Hindlimb muscle (tissue), 1 donor: ENCODE measurements at places on chromosomes 11 and 22. TPM values are rescaled to one million over a fixed set of nuclear protein-coding genes. Genes with fewer than 3 reads are reported as not detected.
A peak's percentile ranks its signal among the peaks of the same experiment; 100 is the strongest.

GRCh38 chr11:126268361-126268707 lies 361 bp downstream of the SRPRA start:
- no peak for DNase-seq

Gene SCO2
- polyA plus RNA-seq = 6.1 TPM

DNA sequence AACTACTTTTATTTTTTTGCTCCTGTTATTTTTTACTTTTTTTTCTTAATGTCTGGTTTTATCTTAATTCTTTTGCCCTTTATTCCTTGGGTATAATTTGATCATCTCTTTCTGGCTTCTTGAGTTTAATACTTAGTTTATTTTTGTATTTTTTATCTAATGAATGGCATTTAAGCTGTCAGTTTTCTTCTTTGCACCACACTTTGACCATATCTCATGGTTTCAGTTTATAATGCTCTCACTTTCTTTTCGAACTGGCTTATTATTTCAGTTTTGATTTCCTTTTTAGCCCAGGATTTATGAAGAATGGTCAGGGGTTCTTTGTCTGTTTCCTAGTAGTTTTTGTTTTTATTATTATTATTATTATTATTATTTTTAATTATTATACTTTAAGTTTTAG lies 48.3 kb downstream of the QSER1 start:
- no peak for DNase-seq

Gene SCGB1A1
- polyA plus RNA-seq = not detected

DNA sequence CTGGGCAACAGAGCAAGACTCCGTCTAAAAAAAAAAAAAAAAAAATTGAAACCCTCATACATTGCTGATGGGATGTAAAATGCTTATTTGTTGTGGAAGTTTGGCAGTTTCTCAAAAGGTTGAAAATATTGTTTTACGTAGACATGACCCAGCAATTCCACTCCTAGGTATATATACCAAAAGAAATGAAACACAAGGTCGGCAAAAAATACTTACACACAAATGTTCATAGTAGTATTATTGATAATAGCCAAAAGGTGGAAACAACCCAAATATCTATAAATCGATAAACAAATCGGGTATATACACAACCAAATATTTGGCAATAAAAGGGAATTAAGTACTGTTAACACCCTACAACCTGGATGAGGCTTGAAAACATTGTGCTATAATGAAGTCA lies 5.1 kb upstream of the ZNF143 start:
- DNase-seq = no peak

- peak; percentile 36 for DNase-seq
Observed at GRCh38 chr22:25942115-25942855, 200.3 kb downstream of the MYO18B start.

Gene OR52I2
- polyA plus RNA-seq = not detected

Gene B4GAT1
- polyA plus RNA-seq = 22.0 TPM

Gene PATE2
- not detected for polyA plus RNA-seq

- DNase-seq = peak; percentile 7
Observed at GRCh38 chr11:59053387-59053786, 32.7 kb upstream of the GLYATL1B start.

DNA sequence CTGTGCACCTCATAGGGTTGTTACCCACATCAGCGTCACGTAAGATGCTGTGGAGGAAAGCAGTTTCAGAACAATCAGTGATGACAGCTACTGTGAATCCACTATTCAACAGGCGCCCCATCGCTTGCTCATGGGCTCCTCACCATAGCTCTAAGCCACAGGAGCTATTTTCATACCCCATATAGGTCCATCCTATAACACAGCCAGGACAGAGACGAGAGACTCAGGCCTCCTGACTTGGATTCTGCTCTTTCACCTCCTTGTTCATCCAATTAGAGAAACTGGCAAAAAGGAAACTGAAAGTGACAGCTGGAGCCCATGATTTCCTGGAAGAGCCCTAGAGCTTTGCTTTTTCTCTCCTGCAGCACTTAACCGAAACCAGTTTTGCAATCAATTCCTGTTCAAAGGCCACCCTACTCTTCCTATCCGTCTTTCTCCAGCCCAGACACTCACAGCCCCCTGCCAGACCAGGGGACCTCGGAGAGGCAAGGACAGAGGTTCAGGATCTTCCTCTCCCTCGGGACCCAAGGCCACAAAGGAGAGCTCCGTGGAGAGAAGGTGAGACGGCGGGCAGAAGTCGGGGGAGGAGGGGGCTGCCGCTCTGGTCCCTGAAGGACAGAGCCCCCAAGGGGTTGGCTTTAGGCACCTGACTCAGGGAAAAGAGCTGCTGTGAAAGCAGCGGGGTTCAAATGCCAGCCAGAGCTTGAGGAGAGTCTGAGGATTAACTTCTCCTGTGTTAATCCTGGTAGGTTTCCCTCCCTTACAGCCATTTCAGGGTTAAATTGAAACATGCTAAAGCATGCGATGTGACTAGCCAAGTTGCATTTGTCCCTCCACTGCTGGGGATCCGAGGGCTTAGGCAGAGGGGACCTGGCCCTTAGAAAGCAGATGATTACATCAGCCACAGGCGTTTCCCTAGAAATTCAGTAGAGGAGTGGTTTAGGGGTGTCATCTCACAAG lies at the start of gene APOL6:
APOL6 (plus strand) TSS at position 381 of the 960 bp plus-strand sequence. CDS start 7,980 bp downstream, outside the sequence.
- DNase-seq = peak; percentile 50

GRCh38 chr11:8080674-8081590 lies at the start of gene TUB:
Gene TUB, plus strand, starts transcription at chr11:8081211. Its CDS starts 300 bp downstream, at chr11:8081511.
- DNase-seq = peak; percentile 58

Gene NCF4
- polyA plus RNA-seq = 4.5 TPM

DNA sequence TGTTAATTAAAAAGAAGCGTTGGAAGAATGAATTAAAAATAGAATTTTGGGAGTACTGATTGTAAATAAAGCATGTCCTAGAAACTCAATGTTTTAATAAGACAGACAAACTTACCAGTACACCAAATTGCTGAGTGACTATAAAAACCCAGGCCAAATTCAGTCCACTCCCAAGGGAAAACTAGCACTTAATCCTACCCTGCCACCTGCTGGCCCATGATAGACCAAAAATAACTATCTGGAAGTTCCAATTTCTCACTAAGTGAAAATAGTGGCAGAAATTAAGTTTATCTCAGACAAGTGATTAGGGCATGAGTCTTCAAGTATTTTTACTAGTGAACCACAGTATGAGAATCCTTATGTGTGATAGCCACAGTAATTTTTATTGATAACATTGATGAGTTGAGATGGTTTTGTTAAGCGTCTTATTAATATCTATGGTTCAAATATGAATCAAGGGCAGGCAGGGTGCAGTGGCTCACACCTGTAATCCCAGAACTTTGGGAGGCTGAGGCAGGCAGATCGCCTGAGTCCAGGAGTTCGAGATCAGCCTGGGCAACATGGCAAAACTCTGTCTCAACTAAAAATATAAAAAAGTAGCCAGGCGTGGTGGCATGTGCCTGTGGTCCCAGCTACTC lies 9.8 kb upstream of the DDX10 start:
- DNase-seq = no peak

GRCh38 chr11:8329847-8330361 lies 66.2 kb upstream of the LMO1 start:
- DNase-seq = no peak

GRCh38 chr22:21457023-21457787 lies 10.0 kb upstream of the TMEM191C start:
- DNase-seq = no peak

DNA sequence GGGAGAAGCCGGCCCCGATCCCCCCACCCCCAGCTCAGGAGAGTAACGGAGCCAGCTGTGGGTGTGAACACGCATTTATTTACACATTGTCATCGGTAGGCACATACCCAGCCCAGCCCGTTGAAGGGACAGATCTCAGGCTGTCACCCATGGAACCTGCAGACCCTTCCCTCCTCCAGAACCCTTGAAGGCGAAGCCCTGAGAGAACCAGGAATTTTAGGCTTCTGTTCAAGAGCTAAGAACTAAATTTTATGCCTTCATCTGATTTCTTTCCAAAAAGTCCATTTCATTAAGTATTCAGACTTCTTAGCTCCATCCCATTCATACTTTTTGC lies 379 bp upstream of the BRMS1 start:
- DNase-seq = no peak

Gene PDGFB
- 26.6 TPM for polyA plus RNA-seq

DNA sequence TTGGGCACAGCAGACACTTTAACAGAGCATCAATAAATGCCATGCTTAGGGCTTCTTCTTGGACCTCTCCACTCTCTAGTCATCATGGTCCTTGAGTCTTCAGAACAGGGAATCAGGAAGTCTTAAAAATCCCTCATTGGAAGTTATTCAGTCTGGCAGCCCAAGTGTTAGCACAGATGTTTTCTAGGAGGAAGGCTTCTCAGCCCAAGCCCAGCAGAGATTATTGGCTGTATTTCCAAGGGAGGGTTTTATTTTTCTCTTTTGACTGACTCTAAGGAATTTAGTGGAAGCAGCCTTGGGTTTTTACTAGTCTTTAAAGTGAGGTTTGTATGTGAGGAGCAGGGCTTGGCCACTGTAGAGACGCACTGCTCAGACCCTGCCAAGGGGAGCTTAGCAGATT lies 41.9 kb downstream of the CEP164 start:
- peak; percentile 55 for DNase-seq

Gene C22orf31
- polyA plus RNA-seq = 2.2 TPM

DNA sequence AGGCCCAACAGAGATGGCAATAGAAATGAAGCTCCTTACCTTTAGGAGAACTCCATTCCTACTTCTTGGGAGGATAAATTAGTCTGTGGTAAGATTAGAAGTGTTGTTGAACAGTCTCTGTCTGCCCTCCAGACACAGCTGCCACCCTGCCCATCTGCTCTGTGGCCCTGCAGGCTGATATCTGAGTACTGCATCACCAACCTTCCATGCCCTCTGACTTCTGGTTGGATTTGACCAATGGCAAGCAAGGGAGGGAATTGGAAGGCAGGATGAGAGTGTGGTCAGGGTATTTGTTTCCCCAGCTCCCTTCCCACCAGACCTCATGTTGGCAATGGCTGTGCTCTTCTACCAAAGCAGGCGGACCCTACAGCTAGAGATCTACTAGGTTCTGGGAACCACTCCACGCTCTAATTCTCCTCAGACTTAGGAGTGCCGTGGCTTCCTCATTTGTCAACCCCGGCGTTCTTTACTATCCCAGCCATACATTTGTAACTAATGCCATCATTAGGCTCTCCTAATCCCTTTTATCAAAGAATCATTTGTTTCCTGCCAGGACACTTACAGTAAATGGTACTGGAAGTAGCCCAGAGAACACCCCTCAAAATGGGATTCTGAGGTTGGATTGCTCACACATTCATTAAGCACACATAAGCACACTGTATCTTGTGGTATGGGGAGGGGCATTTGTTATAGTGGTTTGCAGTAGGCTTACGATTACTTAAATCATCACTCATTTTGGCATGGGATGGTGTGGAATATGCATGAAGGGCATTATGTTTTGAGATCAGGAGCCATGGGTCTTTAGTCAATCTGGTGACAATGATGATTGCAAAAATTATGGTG lies 35.4 kb upstream of the CD44 start:
- no peak for DNase-seq

DNA sequence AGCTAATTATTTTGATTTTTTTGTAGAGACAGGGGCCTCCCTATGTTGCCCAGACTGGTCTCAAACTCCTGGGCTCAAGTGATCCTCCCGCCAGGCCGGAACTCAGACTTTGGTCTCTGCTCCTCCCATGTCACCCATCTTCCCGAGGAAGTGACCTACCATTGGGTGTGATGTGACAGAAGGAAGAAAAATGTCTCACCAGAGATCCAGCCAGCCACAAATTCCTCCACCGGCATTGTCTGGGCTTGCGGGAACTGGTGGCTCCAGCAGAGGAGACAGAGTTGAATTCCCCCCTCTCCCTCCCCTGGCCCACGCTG lies 772 bp downstream of the SLC25A45 start:
- DNase-seq = no peak

- peak; percentile 43 for DNase-seq
Observed at GRCh38 chr11:60513496-60514460, 1.4 kb upstream of the MS4A13 start.

Gene TMEM223
- 16.7 TPM for polyA plus RNA-seq

- no peak for DNase-seq
Observed at GRCh38 chr11:9629064-9629463, 34.8 kb upstream of the SWAP70 start.

Gene BIRC3
- 1.7 TPM for polyA plus RNA-seq

GRCh38 chr11:96815236-96815635 lies 425.4 kb downstream of the JRKL start:
- DNase-seq = no peak

GRCh38 chr11:16809886-16810668 lies 71.6 kb downstream of the C11orf58 start:
- no peak for DNase-seq

Gene CST6
- polyA plus RNA-seq = not detected

DNA sequence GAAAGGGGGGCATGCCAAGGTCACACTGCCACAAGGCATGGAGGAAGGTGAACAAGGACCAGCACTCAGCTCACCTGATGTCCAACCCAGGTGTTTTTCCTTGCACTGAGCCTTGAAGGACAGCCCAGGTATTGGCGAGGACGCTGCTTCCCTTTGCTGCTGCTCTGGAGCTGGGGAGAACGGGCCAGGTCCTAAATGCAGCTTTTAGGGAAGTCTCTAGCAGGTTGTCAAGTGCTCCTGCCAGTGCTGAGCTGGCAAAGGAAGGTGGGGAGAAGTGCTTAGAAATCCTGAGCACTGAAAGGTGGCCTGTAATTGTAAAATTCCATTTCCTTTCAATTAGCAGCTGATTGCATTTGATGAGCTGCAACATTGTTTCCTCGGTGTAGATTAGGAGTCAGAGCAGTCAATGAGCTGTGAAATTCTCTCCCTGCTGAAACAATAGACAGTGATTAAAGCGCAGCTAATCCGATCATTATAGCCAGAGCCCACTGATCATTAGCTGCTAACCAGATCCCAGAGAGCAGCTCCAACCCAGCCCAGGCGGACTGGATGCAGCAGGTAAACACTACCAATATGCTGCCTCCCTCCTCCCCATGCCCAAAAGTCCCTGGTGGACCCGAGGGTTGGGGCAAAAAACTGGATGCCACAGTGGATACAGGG lies 507.6 kb downstream of the INSC start:
- DNase-seq = no peak

- no peak for DNase-seq
Observed at GRCh38 chr11:46697303-46697702, 3.1 kb downstream of the ARHGAP1 start.

- peak; percentile 52 for DNase-seq
Observed at GRCh38 chr11:116913000-116913399, 75.6 kb upstream of the APOA1 start.
